Activated T-cell treated with anti-CD3 and anti-CD28 coated beads for 48 hours (primary cell): ENCODE measurements at places on chromosomes 3 and 15.
A peak's percentile ranks its signal among the peaks of the same experiment; 100 is the strongest.

- no peak for DNase-seq
These were observed 84.7 kb downstream of the SCN11A start for GRCh38 chr3:38966811-38967692.

DNA sequence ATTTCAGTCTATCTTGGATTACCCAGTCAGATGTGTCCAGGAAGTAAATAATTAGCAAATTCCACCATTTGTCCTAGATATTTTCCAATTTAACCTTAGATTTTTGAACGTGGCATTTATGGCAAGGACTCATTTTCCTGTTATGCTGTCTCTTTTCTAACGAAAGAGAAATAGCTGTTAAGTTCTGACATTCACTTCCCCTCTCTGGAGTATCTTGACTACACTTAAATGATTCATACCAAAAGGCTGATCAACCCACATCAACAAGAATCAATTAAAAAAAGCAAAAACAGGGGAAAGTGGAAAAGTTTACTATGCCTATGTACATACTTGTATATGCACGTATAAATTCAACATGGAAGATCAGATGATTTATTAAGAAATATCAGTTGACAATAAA, 149.9 kb downstream of the FRMD5 start:
- DNase-seq: no peak

GRCh38 chr15:99911816-99912215, 178.6 kb upstream of the LYSMD4 start:
- DNase-seq: no peak

GRCh38 chr15:45703670-45704328, 69.0 kb downstream of the SQOR start:
- no peak for DNase-seq

GRCh38 chr3:145906755-145907154, 254.2 kb downstream of the PLOD2 start:
- DNase-seq: no peak

DNA sequence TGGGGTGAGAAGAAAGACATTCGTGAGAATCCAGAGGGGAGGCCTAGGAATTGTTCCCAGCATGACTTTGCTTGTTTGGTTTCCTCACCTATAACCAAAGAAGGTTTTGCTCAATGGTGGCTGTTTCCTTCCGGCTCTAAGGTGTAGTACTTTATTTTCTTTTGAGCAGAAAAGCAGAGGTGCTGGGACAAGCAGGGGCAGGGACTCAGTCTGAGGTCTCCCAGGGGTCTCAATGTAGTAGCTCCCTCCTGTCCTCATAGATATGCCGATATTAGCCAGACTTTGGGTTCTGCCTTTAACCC, 41.6 kb downstream of the ZBTB38 start:
- no peak for DNase-seq

- no peak for DNase-seq
These were observed 133.2 kb upstream of the COL8A1 start for GRCh38 chr3:99505200-99505599.

DNA sequence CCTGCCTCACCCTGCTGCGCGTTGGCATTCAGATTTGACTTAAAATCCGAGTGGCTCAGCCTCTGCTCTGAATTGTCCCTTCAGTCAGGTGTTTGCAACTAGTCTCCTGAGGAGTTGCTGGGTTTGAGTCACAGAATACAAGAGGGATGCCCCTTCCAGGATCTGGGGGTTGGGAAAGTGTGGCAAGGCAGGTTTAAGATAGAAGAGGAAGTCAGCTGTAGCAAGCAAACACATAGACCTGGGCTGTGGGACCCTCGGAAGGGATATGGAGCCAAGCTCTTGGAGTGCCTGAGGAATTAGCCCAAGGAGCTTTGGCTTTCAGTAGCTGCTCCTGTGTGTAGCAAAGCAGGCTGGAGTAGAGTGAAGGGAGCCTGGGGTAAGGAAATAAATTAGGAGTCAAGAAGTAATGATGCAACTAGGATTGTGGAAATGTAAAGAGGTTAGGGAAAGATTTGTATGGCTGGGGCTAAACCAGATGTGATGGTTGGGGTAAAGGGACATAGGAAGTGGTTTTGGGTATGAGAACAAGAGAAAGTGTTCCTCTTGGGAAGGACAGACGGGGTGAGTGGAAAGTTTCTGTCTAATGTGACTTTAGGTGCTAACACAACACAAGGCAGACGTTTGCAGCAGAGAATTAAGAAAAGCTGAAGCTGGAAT, 41.2 kb downstream of the RAB7A start:
- no peak for DNase-seq

- no peak for DNase-seq
These were observed 270.6 kb upstream of the MEIS2 start for GRCh38 chr15:37370941-37371340.

GRCh38 chr3:54355800-54356199, 233.4 kb downstream of the CACNA2D3 start:
- DNase-seq: no peak

DNA sequence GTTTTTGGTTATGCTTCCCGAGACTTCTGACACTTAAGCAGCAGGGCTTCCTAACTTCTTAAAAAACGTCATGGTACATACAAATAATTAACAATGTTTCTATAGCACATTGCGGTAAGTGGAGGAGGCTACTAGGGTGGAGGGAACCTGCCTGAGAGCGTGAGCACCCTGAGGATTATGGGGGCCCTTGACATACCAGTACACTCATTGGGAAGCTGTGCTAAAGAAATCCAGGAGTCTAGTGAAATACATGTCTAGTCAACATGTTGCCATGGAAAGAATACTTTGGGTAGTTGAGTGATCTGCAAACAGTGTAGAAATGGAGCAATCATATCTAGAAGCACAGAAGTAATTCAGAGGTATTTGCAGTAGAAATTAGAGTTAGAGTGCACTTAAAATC, 39.2 kb upstream of the MAPKBP1 start:
- DNase-seq: no peak

DNA sequence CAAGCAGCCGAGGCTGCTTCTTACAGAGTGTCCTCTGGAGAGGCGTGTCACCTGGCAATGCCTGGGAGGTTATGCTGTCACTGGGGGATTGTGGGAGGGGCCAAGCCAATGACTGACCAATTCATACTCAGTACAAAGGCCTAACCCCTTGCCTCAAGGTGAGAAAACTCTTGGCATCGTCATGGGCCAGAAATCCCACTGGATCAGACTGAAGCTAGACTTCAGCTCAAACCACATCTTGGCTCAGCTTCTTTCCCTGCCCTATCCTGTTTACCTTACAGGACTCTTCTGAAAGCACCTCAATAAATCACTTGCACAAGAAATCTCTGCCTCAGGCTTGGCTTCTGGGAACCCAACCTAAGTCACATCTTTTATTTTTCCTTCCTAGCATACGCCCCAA, 9.5 kb downstream of the ANAPC13 start:
- DNase-seq: no peak

DNA sequence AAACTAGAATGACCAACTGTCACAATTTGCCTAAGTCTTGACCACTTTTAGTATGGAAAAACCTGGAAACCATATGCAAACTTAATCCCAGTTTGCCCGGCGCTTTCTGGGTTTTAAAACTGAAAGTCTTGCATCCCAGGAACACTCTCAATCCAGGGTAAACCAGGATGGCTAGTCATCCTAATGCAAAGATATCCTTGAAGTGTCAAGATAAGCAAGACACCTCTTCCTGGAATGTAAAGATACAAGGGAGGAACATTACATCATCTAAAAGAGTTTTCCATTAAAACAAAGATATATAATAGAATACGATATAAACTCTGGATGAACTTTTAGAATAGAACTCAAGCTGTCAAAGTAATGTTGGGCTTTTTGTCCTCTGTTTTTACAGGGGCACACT, 188.5 kb downstream of the MAGI1 start:
- no peak for DNase-seq

- DNase-seq: no peak
These were observed 53.7 kb upstream of the MAGI1 start for GRCh38 chr3:66092175-66092995.

DNA sequence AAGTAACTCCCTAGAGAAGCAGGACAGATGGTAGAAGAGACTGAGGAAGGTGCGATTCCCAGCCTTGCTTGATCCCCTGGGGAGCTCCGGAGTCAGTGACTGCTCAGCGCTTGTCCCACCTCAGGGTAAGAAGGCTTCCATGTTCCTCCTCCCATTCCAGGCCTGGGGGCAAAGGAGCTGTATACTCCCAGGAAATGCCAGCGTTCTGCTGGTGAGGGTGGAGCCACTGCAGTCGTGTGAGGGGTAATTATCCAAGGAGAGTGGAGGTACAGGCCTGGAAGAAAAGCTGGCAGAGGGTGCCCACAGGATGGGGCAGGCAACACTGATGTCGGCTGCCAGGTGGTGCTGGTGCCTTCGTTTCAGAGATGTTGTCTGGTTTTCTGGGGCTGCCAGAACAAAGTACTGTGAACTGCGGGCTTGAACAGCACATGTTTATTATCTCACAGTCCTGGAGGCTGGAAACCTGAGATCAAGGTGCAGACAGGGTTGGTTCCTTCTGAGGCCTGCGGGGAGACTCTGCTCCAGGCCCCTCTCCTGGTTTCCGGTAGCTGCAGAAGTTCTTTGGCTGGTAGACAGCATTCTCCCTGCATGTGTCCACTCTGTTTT, 12.1 kb upstream of the APBA2 start:
- no peak for DNase-seq

GRCh38 chr3:69999140-70000027, at the start of gene SAMMSON:
Gene SAMMSON (plus strand): TSS chr3:69999733.
- DNase-seq: no peak

- no peak for DNase-seq
These were observed 169.2 kb upstream of the ADAMTS9 start for GRCh38 chr3:64856977-64857516.

- DNase-seq: no peak
These were observed 87.1 kb downstream of the LPP start for GRCh38 chr3:188241072-188241471.

GRCh38 chr15:90059208-90059985, 42.9 kb downstream of the IDH2 start:
- DNase-seq: peak; percentile 78

GRCh38 chr3:157354254-157354653, 82.4 kb upstream of the PTX3 start:
- no peak for DNase-seq

DNA sequence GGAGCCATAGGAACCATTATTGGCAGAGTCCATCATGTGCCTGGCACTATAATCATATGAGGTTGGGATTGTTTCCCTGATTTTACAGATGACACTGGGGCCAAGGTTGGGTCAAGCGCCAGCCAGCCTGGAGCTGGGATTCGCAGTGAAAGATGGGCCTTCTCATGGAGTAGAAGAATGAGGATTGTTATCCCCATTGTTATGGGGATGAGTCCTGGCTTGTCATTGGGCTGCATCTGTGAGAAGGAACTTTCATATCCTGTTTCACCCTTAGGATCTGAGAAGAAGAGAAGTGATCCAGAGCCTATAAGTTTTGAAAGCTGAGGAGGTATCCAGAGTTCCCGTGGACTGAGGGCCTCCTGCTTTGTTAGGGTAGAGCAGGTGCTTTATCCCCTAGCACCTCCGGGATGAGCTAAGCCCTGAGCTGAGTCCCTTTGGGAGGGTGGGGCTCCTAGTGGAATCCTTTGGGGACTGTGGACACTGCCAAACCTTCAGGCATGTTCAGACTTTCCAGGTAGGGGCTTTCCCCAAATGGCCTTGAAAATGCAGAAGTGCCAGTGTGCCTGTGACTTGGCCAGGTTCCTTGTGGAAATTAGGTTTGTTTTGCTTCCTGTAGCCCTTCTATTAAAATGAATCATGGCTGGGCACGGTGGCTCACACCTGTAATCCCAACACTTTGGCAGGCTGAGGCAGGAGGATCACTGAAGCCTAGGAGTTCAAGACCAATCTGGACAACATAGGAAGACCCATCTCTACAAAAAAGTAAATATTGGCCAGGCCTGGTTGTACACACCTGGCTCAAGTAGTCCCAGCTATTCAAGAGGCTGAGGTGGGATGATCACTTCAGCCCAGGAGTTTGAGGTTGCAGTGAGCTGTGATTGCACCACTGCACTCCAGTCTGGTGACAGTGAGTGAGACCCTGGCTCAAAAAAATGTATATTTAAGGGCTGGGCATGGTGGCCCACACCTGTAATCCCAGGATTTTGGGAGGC, 30.2 kb upstream of the BSN start:
- DNase-seq: no peak

- DNase-seq: no peak
These were observed 47.2 kb upstream of the KLF13 start for GRCh38 chr15:31279221-31280045.

DNA sequence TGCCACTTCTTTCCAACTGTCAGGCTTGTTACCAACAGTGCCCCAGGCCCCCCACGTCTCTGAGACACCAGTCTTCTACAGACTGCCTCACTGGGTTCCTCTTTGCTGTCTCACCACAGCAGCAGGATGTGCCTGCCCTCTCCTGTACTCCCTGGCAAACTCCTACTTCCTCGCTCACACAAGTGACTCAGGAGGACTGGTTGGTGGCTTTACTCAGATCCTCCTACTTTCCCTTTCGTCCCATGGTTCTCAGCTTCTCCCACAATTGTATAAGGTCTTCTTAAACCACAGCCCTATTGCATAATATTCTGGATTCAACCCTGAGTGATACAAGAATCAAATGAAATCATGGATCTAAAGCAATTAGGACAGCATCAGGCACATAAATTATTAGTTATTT, 246.6 kb upstream of the PROK2 start:
- DNase-seq: no peak

GRCh38 chr3:31729082-31729481, 196.4 kb downstream of the STT3B start:
- DNase-seq: no peak

DNA sequence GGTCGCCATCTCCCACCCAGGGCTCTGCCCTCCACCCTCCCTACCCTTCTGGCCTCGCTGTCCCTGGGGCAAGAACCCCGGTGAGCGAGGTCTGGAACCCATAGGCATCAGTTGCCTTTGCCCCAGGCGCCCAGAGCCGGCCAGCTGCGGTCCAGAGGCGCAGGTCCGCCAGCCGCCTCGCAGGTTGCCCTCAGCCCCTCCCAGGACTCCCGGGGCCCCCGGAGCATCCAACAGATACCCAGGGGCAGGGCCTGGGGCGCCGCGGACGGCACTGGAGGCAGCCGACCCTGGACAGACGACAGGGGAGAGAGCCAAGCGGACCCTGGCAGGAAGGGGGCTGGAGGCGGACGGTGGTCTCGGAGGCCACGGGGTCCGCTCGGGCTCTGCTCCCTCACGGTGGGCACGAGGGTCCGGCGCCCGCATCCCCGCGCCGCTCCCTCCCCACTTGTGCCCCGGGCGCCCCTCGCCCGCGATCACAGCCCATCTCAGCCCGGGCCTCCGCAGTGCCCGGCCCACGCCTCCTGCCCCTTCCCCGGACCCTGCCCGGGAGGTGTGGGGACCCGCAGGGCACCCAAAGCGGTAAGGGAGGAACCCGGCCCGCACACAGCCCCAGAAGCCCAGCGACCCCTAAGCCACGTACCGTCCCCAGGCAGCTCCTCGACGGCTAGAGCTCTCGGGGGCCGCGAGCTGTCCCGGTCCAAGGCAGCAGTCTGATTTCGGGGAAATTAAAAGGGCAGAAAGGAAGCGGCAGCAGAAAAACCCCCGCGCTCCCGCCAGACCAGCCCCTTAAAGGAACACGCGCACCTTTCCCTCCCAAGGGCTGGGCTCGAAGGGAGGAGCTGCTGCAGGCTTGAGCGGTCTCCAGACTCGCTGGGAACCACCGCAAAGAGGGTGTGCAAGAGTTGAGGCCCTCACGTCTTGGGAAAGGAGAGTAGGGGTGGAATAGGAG, at the start of gene HAPLN3:
HAPLN3 (minus strand) TSS at position 726 of the 949 bp plus-strand sequence. CDS start 8,246 bp downstream, outside the sequence.
- DNase-seq: peak; percentile 63
